Upper lobe of left lung (tissue), 6 donors: ENCODE measurements at places on chromosomes 1 and 21. TPM values are rescaled to one million over a fixed set of nuclear protein-coding genes. Genes with fewer than 3 reads are reported as not detected.

GRCh38 chr1:244180256-244180655, 129.2 kb downstream of the ZBTB18 start:
- no peak for DNase-seq
- H3K4me3 ChIP-seq: no peak overlapping the region
- no peaks in the 10 kb centered on the region for H3K27me3 ChIP-seq

- no peaks in the 10 kb centered on the region for H3K4me1 ChIP-seq
- DNase-seq: no peak
- no peaks in the 10 kb centered on the region for H3K27me3 ChIP-seq
- no peaks in the 10 kb centered on the region for H3K36me3 ChIP-seq
- no peak overlapping the region for H3K27ac ChIP-seq
Measured at GRCh38 chr1:67937010-67937409, 103.7 kb upstream of the GNG12 start.

DNA sequence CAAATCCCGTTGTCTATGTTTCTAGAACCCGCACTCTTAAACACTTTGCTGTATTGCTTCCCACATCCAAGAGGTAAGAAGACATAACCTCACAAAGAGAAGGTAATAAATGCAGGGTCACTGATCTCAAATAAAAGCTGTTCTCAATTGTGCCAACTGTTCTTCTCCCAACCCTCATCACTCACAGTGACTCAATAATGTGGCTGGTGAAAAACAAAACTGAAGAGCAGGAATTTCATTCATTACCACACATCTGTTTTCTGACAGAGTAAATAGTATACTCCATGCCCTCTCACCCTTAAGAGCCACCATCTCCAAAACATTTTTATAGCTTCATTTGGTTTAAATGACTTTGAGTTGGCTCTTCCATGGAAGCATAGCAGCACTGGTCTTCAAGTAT, 6.2 kb upstream of the ERICH3 start:
- H3K36me3 ChIP-seq: no peaks in the 10 kb centered on the region
- no peak overlapping the region for H3K4me3 ChIP-seq
- no peaks in the 10 kb centered on the region for H3K4me1 ChIP-seq
- no peaks in the 10 kb centered on the region for H3K27me3 ChIP-seq
- no peak overlapping the region for H3K27ac ChIP-seq
- DNase-seq: no peak

GRCh38 chr1:223886516-223886921, 40.8 kb upstream of the TP53BP2 start:
- H3K4me3 ChIP-seq: no peak overlapping the region
- no peaks in the 10 kb centered on the region for H3K36me3 ChIP-seq
- H3K27ac ChIP-seq: no peak overlapping the region
- H3K27me3 ChIP-seq: no peaks in the 10 kb centered on the region

- no peak overlapping the region for H3K4me3 ChIP-seq
- H3K36me3 ChIP-seq: no peaks in the 10 kb centered on the region
- no peaks in the 10 kb centered on the region for H3K4me1 ChIP-seq
- H3K27ac ChIP-seq: no peak overlapping the region
- H3K27me3 ChIP-seq: no peaks in the 10 kb centered on the region
Measured at GRCh38 chr1:208326033-208326432, 81.8 kb upstream of the PLXNA2 start.

DNA sequence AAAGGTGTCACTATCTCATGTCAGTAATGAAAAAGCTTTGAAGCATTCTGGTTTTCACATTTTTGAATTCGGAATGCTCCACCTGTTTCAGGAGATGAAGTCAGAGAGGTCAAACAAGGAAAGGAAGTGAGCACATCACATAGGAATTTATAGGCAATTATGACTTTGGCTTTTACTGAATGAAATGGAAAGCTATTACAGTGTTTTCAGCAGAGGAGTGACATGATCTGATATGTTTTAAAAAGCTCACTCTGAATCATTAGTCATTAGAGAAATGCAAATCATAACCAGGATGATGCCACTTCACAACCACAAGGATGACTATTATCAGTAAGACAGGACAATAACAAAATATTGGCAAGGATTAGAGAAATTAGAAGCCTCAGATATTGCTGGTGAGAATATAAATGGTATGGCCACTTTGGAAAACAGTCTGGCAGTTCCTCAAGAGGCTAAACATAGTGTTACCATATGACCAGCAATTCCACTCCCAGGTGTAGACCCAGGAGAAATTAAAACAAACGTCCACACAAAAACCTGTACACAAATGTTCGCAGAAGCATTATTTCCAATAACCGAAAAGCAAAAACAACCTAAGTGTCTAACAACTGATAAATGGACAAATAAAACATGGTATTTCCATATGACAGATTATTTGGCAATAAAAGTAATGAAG, 7.5 kb downstream of the TAF1A start:
- no peaks in the 10 kb centered on the region for H3K27me3 ChIP-seq
- no peaks in the 10 kb centered on the region for H3K4me1 ChIP-seq
- H3K4me3 ChIP-seq: no peak overlapping the region

GRCh38 chr21:35441868-35442582, 392.9 kb upstream of the RUNX1 start:
- H3K36me3 ChIP-seq: no peaks in the 10 kb centered on the region
- no peaks in the 10 kb centered on the region for H3K27me3 ChIP-seq
- no peak overlapping the region for H3K4me3 ChIP-seq
- no peak for DNase-seq
- no peaks in the 10 kb centered on the region for H3K4me1 ChIP-seq

- H3K27ac ChIP-seq: no peak overlapping the region
- no peaks in the 10 kb centered on the region for H3K27me3 ChIP-seq
- H3K36me3 ChIP-seq: no peaks in the 10 kb centered on the region
- H3K4me3 ChIP-seq: no peak overlapping the region
Measured at GRCh38 chr21:18252680-18253079, 8.0 kb downstream of the CHODL start.

- peaks cover 6% of the 10 kb centered on the region for H3K4me1 ChIP-seq
- no peak overlapping the region for H3K4me3 ChIP-seq
- no peaks in the 10 kb centered on the region for H3K36me3 ChIP-seq
- no peak for DNase-seq
- no peaks in the 10 kb centered on the region for H3K27me3 ChIP-seq
Measured at GRCh38 chr1:218548764-218549163, 203.6 kb downstream of the TGFB2 start.

- no peaks in the 10 kb centered on the region for H3K4me1 ChIP-seq
- no peaks in the 10 kb centered on the region for H3K27me3 ChIP-seq
- no peak overlapping the region for H3K4me3 ChIP-seq
- no peak overlapping the region for H3K27ac ChIP-seq
- no peaks in the 10 kb centered on the region for H3K36me3 ChIP-seq
Measured at GRCh38 chr1:231879296-231879695, 252.7 kb downstream of the DISC1 start.

DNA sequence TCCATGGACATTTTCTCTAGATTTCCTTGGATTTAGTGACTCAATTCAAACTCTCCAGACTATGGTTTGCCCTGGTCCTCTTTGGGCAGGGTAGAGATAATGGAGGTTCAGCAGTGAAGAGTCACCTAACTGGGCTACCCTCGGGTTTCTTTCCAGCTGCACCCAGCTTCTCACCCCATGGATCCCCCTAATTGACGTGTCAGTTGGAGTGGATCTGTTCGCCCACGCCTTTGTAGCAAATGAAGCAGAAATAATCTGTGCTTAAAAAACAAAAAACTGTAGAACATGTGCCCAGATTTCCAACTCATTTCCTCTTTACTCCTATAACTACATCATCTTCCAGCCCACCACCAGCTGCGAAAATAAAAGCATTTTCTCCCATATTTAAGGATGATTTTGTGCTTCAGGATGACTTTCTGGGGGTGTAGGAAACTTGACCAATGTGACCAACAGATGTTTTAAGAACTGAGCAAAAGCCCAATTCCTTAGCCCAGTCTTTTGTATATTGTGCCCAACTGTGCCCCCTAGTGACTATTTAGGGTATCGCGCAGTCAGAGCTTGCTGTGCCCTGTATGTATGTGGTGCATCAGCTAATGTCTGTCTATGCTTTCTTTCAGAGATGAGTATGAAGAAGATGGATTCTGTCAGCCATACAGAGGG, 66.5 kb upstream of the UBE2U start:
- H3K4me1 ChIP-seq: peaks cover 4% of the 10 kb centered on the region
- H3K36me3 ChIP-seq: no peaks in the 10 kb centered on the region
- H3K27ac ChIP-seq: no peak overlapping the region
- H3K4me3 ChIP-seq: no peak overlapping the region
- no peaks in the 10 kb centered on the region for H3K27me3 ChIP-seq

DNA sequence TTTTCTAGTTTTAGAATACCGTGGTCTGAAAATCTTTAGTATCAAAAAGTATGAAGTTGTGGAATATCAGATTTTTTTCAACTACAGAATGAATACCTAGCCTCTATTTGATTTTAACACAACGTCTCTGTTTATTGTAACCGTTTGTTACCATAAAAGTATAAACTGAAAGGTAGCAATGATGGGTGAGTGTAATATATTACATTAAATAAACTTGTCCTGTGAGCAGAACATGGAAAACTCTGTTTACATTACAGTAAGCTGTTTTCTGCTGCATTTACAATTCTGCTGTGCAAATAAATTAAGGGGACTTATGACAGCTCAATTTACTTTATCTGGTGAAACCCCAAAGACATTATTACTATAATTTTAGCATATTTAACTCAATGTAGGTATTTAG, 62.5 kb downstream of the CHRM3 start:
- no peak overlapping the region for H3K4me3 ChIP-seq
- H3K4me1 ChIP-seq: no peaks in the 10 kb centered on the region
- H3K36me3 ChIP-seq: no peaks in the 10 kb centered on the region
- H3K27me3 ChIP-seq: no peaks in the 10 kb centered on the region
- no peak for DNase-seq

DNA sequence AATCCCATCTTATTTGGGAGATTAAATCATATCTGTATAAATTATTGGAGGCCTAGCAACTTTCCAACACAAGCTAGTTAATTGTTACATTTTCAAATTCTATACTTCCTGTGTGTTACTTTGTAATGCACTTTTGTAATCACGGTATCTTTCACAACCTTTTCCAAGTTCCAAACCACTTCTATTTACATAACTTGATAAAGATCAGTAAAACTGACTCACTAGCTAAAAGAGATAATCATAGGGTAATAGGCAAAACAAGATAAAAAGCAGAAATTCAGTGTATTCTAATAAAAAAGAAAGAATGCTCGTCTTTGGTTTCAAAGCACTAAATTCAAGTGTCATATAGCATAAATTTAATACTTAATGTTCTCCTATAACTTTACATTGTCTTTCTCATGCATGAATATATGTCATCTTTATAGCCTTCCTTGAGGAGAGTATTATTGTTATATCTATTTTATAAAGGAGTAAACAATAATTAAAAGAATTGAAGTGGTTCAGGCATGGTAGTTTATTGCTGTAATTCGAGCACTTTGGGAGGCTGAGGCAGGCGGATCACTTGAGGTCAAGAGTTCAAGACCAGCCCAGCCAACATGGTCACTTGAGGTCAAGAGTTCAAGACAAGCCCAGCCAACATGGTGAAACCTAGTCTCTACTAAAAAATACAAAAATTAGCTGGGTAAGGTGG, 66.4 kb downstream of the RGS13 start:
- no peak overlapping the region for H3K27ac ChIP-seq
- no peak for DNase-seq
- no peak overlapping the region for H3K4me3 ChIP-seq
- no peaks in the 10 kb centered on the region for H3K27me3 ChIP-seq
- H3K4me1 ChIP-seq: peaks cover 16% of the 10 kb centered on the region
- H3K36me3 ChIP-seq: no peaks in the 10 kb centered on the region

DNA sequence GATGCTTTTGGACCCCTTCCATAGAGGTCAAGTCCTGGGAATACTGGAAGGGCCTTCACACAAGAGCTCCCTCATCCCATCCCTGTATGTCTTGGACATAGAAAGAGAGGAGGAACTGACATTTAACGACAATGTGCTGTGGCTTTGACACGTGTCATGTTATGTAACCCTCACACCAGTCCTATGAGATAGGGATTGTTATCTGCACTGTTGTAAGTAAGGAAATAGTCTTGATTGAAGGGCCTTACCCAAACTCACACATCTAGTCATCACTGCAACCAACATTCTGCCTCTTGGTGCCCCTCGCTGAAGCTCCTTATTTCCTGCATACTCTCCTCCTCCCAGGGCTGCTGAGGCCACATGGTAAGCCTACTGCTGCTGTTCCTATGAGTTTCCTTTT, 63.7 kb upstream of the ANGPTL1 start:
- no peak overlapping the region for H3K27ac ChIP-seq
- H3K36me3 ChIP-seq: no peaks in the 10 kb centered on the region
- no peaks in the 10 kb centered on the region for H3K27me3 ChIP-seq
- DNase-seq: no peak

DNA sequence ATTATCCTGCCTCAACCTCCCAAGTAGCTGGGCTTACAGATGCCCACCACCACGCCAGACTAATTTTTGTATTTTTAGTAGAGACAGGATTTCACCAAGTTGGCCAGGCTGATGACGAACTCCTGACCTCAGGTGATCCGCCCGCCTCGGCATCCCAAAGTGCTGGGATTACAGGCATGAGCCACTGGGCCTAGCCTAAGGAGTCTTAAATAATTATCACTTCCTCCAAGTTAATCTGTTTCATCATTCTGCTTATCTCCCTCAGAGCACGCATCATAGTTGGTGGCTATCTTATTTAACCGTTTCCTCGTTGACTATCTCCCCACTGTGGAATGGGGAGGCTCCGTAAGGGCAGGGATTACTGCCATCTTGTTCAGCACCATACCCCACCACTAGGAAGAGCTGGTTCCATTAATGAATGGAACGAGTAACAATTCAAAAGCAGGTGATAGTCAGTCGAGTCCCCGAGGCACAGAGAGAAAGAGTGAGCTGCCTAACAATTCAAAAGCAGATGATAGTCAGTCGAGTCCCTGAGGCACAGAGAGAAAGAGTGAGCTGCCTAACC, 52.7 kb downstream of the GLUL start:
- H3K27ac ChIP-seq: no peak overlapping the region
- no peaks in the 10 kb centered on the region for H3K4me1 ChIP-seq
- no peak overlapping the region for H3K4me3 ChIP-seq

GRCh38 chr1:85090225-85090624, 41.9 kb upstream of the MCOLN3 start:
- no peak overlapping the region for H3K27ac ChIP-seq
- DNase-seq: no peak
- no peaks in the 10 kb centered on the region for H3K27me3 ChIP-seq
- H3K4me3 ChIP-seq: no peak overlapping the region
- no peaks in the 10 kb centered on the region for H3K36me3 ChIP-seq
- H3K4me1 ChIP-seq: no peaks in the 10 kb centered on the region

- H3K36me3 ChIP-seq: no peaks in the 10 kb centered on the region
- no peaks in the 10 kb centered on the region for H3K4me1 ChIP-seq
- H3K27me3 ChIP-seq: no peaks in the 10 kb centered on the region
Measured at GRCh38 chr1:194004146-194004545, 817.7 kb upstream of the B3GALT2 start.

TSACC gene
- 4.2 TPM for total RNA-seq

ANKRD35 gene
- total RNA-seq: 0.76 TPM

S100A7 gene
- total RNA-seq: not detected

LRRC53 gene
- total RNA-seq: not detected

S100A4 gene
- 424 TPM for total RNA-seq

OR2L13 gene
- total RNA-seq: not detected

TMCO1 gene
- total RNA-seq: 56.9 TPM

SH3BGR gene
- total RNA-seq: 4.8 TPM

FCMR gene
- 4.3 TPM for total RNA-seq

CD1D gene
- 1.0 TPM for total RNA-seq

OR2L3 gene
- total RNA-seq: not detected

MYBPH gene
- total RNA-seq: not detected

KLHDC9 gene
- total RNA-seq: 12.3 TPM
